ENCODE measurements at places on chromosomes 4 and X. TPM values are rescaled to one million over a fixed set of nuclear protein-coding genes. Genes with fewer than 3 reads are reported as not detected.

Gene MAGEA11
- total RNA-seq, result not detected

Gene BGN
- not detected for total RNA-seq

Gene IL1RAPL1
- not detected for total RNA-seq

Gene PGM2
- total RNA-seq, result 12.8 TPM

Gene WNK3
- 0.11 TPM for total RNA-seq

Gene PRPS2
- total RNA-seq, result 46.5 TPM

Gene ANK2
- 0.68 TPM for total RNA-seq

Gene CENPE
- total RNA-seq, result 4.8 TPM

Gene AMOT
- total RNA-seq, result 0.02 TPM

Gene TXLNG
- total RNA-seq, result 12.9 TPM

Gene TLL1
- total RNA-seq, result 0.12 TPM

Gene RNF128
- total RNA-seq, result 0.06 TPM

Gene LAP3
- total RNA-seq, result 47.0 TPM

Gene TMPRSS11B
- not detected for total RNA-seq

Gene MAGEA10
- total RNA-seq, result not detected

Gene PPP2R3B
- 21.8 TPM for total RNA-seq

Gene PHOX2B
- not detected for total RNA-seq

Gene NRK
- not detected for total RNA-seq

Gene TRIM61
- not detected for total RNA-seq

Gene TSPAN7
- total RNA-seq, result 3.0 TPM

Gene METTL14
- total RNA-seq, result 12.8 TPM

Gene CT83
- total RNA-seq, result not detected

Gene RBMXL3
- total RNA-seq, result not detected

Gene RNF150
- 0.26 TPM for total RNA-seq

Gene AREG
- 21.5 TPM for total RNA-seq

Gene TMEM35A
- not detected for total RNA-seq

Gene SSX4B
- not detected for total RNA-seq

Gene VCX3B
- not detected for total RNA-seq

Gene IL2
- not detected for total RNA-seq

Gene PWWP3B
- total RNA-seq, result 0.01 TPM

Gene MAGEC2
- not detected for total RNA-seq

Gene VCX
- total RNA-seq, result not detected

Gene ADH1B
- total RNA-seq, result not detected

Gene FRMPD3
- 0.15 TPM for total RNA-seq

Gene PPEF1
- 1.8 TPM for total RNA-seq

Gene CYSLTR1
- not detected for total RNA-seq

Gene ETDA
- not detected for total RNA-seq

Gene ANXA5
- total RNA-seq, result 532 TPM

Gene ENAM
- not detected for total RNA-seq

Gene HOPX
- total RNA-seq, result not detected

Gene UGT2A1
- total RNA-seq, result not detected

Gene ZXDA
- total RNA-seq, result 1.8 TPM

Gene FAM47C
- total RNA-seq, result not detected

Gene LONRF3
- 2.8 TPM for total RNA-seq

Gene PABPC5
- not detected for total RNA-seq

Gene CXCL5
- 31.0 TPM for total RNA-seq

Gene NAP1L3
- 0.32 TPM for total RNA-seq

Gene ZNF630
- total RNA-seq, result 0.16 TPM

Gene ADGRA3
- 16.2 TPM for total RNA-seq

Gene NEUROG2
- 0.03 TPM for total RNA-seq

Gene SULT1B1
- 0.01 TPM for total RNA-seq

Gene USP17L25
- total RNA-seq, result not detected

Gene WAS
- 0.52 TPM for total RNA-seq

Gene SPANXA2
- not detected for total RNA-seq

Gene PRKG2
- total RNA-seq, result 0.74 TPM
